ENCODE measurements at places on chromosomes 11 and 22.
A peak's percentile ranks its signal among the peaks of the same experiment; 100 is the strongest.

DNA sequence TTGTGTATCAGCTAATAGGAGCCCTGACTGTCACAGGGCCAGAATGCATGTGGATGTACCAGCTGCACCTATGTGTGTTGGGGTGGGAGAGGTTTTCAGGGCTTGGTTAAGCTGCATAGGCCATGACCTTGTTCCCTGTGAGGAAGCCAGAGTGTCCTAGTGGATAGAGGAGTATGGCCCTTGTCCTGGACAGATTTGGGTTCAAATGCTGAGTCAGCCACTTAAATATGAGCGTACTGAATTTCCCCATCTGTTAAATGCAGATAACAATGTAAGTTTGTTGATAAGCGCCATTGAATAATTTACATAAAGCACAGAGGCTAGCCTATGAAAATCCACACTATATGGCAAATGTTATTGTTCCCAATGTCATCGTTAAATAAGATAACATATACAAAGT lies 74.4 kb downstream of the PANX1 start:
- DNase-seq: no peak

DNA sequence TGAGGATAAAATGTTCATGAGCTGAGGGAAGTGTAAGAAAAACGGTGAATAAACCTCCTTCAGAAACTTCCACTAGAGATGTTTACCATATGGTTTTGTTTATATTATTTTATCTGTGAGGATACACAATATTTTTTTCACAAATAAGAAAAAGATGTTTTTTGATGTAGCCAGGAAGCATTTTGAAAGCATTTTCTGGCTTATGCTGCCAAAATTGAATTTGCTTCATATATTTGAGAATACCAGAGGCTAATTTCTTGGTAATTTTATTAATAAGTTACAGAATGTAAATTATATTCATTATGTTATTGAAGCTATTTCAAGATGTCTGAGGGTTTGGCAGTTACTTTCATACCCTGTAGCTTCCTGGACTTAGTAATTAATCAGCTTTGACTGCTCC lies 686.6 kb downstream of the LUZP2 start:
- no peak for DNase-seq

DNA sequence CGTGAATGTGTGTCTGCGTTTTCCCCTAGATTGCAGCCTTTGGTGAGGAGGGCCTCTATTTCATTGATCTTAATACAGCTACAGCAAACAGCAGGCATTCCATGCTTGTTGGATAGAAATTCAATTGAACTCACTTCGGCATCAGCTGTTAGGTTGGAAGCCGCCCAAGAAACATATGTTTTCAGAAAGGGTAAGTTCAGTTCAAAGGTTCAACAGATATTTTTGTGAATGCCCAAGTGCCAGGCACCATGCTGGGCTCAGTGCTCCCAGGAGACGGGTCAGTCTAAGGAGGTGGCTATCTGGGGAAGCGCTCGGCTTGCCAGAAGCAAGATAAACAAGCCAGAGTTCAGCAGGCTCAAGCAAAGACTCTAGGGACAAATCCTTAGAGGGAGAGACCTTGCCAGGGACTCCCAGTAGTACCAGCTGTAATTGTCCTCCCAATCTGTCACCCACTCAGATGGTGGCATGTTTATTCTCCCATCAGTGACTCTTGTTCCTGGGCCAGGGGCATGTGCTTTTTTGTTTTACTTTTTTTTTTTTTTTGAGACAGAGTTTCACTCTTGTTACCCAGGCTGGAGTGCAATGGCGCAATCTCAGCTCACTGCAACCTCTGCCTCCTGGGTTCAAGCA lies 64.5 kb upstream of the LARGE1 start:
- no peak for DNase-seq

GRCh38 chr11:69500285-69501120 lies 19.0 kb downstream of the LINC01488 start:
- peak; percentile 30 for DNase-seq

DNA sequence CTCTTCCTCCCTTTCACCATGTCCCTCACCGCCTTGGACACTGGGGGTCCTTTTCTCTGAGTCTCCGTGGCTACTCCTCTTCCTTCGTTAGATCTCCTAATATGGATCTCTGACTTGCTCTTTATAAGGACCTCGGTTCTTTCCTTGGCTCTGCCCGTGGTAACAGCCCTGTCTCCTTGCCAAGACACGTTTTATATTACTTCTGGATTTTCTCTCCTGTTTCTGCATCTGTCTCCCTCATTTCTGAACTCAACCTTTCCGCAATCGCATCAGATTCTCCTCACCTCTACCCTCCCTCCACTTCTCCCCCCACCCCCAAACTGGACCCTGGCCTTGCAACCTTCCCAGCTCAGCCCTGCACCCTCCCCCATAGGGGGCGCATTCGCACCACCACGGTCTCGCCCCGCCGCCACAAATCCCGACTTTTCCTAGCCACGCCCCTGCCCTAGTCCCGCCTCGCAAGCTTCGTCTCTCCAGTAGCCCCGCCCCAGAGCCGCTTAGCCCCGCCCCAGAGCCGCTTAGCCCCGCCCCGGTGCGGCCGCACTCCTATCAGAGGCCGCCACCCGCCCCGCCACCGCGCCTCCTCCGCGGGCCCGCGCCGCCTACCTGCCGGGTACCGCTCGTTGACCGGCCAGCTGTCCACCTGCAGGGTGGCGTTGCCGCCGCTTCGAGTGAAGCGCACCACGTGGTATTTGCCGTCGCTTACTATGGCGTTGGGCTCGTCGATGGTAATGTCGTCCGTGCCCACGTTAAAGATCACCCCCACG lies 39.0 kb downstream of the SLC22A12 start:
- no peak for DNase-seq

Data from osteoblast (primary cell).